Activated T-cell treated with anti-CD3 and anti-CD28 coated beads, Interleukin-2, amount 50 U/mL, for 4 hours (primary cell): ENCODE measurements at places on chromosomes 13 and 19.

GRCh38 chr13:43664700-43665191 lies 122.0 kb downstream of the ENOX1 start:
- DNase-seq, result no peak

DNA sequence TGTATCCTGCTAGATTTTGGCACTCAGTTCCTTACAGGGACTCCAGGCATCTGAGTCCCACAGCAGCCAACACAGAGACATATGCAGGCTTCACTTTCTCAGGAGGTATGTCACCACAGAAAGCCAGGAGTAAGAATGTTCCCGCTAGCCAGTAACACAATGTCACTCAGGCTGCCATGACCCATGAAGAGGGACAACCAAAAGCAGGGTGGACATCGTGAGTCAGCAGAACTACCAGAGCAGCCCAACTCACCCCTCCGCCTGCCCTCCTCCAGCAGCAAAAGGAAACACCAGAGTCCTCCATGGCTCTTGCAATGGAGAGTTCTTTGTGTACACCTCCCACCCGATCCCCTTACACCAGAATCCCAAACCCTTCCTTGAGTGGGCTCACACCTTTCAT lies 95.4 kb downstream of the CRYL1 start:
- no peak for DNase-seq

- DNase-seq, result no peak
Measured at GRCh38 chr19:54561840-54562239, 11.8 kb upstream of the LILRA2 start.

DNA sequence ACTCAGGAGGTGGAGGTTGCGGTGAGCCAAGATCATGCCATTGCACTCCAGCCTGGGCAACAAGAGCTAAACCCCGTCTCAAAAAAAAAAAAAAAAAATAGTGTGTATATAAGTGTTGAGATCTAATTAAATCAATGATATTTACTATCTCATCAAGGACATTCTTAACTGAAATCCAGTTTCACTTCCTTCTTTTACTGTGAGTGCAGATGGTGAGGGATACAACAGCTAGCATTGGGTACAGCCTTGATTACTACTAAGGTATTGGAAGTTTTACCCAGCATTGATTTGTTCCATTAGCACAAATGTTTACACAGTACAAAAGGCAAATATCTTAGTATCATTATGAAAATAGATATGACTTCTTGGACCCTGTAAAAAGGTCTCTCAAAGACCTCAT lies 546.6 kb downstream of the KCTD12 start:
- no peak for DNase-seq

GRCh38 chr19:48654299-48655059 lies 8.5 kb upstream of the CA11 start:
- no peak for DNase-seq

DNA sequence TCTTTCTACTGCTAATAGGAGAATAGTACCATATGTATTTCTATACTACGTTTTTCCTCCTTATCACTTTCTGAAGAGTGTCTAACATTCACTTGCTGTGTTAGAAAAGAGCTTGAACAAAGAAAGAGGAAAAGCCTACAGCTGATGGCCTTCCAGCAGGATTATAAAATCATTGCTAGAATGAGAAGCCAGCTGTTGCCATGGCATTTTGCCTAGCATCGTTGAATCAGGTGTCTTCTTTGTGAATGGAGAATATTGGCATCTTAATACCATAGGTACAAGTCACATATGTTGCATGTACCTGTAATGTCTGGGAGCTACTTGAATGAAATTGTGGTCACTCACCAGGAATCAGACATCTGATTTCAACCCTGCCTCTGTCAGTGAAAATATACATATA lies 1174.9 kb downstream of the PCDH17 start:
- no peak for DNase-seq

GRCh38 chr19:50324331-50324730 lies 4.8 kb downstream of the KCNC3 start:
- no peak for DNase-seq

DNA sequence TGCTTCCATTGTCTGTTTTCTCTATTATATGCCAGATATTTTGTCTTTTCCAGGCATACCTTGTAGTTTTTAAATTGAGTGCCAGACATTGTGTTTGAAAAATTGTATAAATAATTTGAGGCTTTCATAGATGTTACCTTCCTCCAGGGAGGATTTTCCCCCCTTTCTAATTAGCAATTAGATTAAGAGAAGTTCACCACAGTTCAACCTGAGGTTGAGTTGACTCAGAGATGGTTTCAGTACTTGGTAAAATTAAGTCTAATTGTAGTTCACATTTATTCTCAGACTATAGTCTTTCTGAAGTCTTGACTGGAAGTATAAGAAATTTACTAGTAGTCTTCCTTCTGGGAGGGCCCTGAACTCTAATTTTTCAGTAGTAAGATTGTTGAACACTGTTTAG lies 104.1 kb upstream of the SCEL start:
- no peak for DNase-seq

- no peak for DNase-seq
Measured at GRCh38 chr13:72864142-72865011, 82.4 kb downstream of the PIBF1 start.

GRCh38 chr13:29923554-29924481 lies 73.4 kb upstream of the UBL3 start:
- DNase-seq, result peak; percentile 66

DNA sequence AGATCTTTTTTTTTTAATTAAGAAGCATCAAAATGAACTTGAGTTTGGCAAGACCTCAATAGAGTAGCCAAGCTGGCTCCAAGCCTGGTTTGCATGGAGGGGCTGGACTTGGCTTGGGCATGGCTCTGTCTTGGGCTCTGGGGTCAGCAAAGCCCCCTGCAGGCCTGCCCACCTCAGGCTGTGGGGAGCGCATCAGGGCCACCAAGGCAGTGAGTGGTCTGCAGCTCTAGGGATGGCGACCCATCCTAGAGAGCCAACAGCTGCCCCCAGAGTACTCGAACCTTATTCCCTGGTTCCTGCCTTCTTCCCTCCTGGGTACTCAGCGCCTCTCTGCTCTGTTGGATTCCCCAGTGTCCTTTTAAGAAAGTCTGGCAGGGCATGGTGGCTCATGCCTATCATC lies 5.4 kb upstream of the CHST8 start:
- DNase-seq, result no peak

- no peak for DNase-seq
Measured at GRCh38 chr19:633786-634639, 676 bp upstream of the POLRMT start.

- DNase-seq, result peak; percentile 54
Measured at GRCh38 chr19:54464630-54465425, 1.2 kb upstream of the LENG9 start.

DNA sequence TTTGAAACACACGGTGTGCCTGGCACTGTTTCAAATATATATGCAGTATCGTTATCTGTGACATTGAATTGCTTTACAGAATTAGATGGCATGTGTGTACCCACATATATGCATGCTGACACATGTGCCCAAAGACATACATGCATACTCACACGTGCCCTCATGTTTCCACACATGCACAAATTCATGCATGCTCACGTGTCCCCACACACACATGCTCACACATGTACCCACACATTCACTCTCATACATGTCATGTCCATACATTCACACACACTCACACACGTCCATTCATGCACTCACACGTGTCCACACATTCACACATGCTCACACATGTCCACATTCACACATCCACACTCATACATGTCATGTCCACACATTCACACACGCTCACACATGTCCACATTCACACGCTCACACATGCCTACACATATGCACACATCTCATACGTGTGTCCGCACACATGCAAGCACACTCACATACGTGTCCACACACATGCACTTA lies 17.9 kb upstream of the C13orf46 start:
- no peak for DNase-seq

DNA sequence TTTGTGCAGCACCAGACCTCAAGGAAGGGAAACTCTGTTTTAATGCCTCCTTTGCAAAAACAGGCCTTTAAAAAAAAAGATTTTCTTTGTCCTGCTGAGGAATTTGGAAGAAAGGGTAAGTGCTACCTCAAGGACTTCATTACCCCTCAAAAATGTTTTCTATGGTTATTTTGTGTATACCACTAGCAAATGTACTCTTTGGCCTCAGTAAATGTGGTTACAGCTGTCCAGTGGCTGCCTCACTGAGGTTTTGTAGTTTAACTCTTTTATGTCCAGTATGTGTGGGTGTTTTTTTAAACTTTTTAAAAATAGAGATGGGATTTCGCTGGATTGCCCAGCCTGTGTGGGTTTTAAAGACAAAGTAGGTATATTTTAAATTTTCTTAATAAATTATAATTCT lies 42.2 kb upstream of the TSC22D1 start:
- no peak for DNase-seq

GRCh38 chr13:61253105-61253877 lies 162.4 kb downstream of the PCDH20 start:
- no peak for DNase-seq

DNA sequence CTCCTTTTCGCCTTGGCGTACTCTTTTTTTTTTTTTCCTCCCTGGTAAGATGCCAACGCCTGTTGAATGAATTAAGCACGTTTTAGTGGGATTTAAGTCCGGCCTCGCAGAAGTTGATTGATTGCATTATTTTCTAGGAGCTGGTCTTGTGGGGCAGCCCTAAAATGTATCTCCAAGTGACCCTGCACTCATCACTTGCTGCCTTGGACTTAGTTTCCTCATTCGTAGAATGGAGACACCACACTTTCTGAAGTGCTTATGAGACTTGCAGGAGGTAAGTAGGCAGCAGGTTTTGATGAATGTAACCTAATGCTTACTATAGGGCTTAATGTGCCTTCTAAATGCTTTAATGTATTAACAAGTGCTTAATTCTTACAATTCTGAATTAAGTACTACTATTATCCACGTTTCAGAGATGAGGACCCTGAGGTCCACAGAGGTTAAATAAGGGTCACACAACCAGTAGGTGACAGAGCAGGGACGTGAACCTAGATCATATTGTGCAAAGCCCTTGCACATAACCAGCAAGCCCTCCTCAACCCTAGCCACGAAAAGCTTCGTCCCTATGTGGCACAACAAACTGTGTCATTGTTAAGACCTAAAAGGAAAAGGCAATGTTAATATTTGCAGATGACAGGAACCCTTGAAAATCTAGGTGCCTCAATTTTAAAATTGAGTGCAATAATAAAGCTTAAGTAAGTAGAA lies 514 bp upstream of the ARGLU1 start:
- no peak for DNase-seq
